Left cardiac atrium (tissue), 4 donors: ENCODE measurements at places on chromosomes 12 and 14. TPM values are rescaled to one million over a fixed set of nuclear protein-coding genes. Genes with fewer than 3 reads are reported as not detected.

FGF23 gene
- not detected for total RNA-seq

CIROP gene
- not detected for total RNA-seq

DNA sequence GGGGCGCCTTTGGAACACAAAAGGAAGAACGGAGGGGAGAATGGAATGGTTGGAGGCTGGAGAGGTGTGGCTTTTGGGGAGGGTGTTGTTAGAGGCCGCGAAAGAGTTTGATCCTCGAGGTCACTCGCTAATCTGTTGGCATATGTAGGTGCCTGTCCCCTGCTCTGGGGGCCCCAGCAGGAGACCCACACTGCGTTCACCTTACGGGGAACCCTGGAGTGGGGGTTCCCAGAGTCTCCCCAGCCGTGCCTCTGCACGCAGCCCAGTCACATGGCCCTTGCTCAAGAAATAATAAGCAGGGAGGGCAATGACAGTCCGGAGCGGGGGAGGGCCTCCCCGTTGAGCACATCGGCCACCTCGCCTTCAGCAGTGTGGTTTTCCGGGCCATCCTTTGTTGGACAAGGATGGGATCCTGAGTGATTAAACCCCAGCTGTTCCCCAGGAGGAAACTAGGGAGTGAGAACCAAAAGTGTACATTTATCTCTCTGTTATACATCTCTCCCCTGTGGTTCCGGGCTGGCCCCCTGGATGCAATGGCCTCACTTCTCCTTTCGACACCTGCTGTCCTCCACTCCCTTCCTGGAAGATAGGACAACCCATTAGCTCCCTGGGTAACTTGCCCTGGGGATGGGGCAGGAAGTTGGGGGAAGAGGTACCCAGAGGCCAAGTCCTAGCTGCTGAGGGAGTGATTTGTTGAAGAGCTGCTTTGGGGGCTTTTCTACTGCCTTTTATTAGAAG, 1.3 kb downstream of the PLEKHG3 start:
- no peak for DNase-seq

- DNase-seq, result no peak
These were observed 208.6 kb upstream of the CDKN3 start for GRCh38 chr14:54188064-54188666.
